Mammary epithelial cell (primary cell): ENCODE measurements at places on chromosomes 3 and 15.
A peak's percentile ranks its signal among the peaks of the same experiment; 100 is the strongest.

DNA sequence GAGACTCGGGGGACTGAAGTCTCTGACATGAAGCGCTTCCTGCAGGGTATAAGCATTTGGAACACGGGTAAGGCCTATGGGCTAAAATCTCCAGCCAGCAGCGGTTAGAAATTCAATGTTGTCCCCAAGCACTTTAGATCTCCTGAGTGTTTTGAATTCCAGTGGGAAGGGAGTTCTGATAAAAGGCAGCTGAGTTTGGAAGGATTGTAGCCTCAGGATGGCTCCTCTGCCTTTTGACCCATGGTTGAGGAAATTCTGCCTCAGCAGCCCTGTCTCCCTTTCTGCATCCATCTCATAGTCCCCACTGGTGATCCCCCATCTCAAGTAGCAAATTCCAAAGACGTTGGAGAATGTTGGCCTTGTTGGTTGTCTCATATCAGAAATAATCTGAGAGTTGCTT is 24.2 kb upstream of the HACD2 start:
- no peak for DNase-seq

- DNase-seq = no peak
These were observed 69.2 kb downstream of the KLHL25 start for GRCh38 chr15:85725564-85725963.

DNA sequence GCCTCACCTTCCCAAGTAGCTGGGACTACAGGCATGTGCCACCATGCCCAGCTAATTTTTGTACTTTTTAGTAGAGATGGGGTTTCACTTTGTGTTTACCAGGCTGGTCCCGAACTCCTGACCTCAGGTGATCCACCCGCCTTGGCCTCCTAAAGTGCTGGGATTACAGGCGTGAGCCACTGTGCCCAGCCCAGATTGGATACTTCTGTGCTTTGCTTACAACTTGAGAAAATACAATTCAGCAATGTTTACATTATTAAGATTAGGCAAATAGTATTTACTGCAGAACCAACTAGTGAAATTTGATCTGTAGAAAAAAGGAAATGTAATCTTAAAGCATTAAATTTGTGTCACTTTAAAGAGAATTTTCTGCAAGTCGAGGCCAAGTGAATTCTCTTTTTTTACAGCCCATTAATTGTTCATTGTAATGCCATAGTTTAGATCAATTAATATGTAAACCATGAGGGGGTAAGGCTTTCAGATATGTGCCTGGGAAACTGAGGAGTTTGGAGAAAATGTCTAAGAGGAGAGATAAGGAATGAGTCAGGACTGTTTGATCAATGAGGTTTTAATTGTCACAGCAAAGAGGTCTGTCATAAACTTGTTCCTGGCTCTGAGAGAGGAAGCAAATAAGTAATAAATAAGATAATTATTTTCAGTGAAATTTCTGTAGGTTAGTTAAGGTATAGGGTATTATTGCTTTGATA is 15.3 kb downstream of the PYDC2 start:
- no peak for DNase-seq

DNA sequence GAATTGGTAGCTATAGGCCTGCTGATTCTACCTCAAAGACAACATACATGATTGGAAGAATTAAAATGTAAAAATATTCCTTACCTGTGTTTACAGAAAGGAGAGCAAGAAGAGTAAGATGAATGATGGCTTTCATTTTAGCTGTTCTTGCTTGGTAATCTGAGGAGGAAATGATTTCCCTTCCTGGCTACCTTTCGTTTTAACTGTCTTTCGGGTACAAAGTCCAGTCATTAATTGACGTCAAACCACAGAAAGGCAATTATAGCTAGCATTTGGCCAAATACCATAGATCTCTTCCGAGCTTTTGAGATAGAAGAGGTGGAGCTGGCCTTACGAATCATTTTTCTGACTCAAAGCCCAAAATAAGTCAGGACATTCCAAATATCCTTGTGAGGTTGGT is at the start of gene MUC13:
Gene MUC13 (minus strand): TSS at position 175 of the 400 bp plus-strand sequence. CDS start 39 bp downstream, at position 136.
- no peak for DNase-seq

GRCh38 chr3:132659000-132659364 is 627 bp downstream of the ACAD11 start:
- DNase-seq = peak; percentile 37

DNA sequence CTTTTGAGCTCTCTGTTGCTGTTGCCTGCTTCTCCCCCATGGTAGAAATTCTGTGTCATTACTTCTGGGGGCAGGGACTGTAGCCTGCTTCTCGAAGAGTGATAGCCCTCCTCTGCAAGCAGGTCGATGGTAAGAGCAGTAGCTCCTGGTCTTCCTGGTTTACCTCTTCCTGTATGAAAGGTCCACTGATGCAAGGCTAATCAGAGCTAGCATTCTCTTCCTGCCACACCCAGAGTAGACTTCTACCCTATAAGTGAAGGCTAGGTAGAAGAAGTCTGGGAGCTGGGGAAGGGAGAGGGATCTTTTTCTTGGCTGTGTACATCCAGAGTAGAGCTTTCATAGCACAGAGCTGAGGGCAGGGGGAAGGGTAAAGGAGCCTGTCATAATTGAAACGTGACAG is 357.0 kb downstream of the SQOR start:
- DNase-seq = no peak

DNA sequence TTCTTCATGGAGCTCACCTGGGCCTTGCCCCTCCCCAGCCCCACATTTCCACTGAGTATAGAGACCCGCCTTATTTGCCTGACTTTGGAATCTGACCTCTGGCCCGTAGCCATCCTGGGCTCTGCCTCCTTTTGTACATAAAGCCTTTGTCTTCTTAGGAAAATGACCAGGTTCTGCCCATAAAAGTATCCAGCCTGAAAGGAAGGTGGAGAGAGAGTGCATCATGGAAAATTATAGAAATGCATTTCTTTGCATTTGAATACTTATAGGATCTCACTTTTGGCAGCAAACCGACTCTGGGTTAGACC is 3.6 kb upstream of the SH2D7 start:
- DNase-seq = no peak

DNA sequence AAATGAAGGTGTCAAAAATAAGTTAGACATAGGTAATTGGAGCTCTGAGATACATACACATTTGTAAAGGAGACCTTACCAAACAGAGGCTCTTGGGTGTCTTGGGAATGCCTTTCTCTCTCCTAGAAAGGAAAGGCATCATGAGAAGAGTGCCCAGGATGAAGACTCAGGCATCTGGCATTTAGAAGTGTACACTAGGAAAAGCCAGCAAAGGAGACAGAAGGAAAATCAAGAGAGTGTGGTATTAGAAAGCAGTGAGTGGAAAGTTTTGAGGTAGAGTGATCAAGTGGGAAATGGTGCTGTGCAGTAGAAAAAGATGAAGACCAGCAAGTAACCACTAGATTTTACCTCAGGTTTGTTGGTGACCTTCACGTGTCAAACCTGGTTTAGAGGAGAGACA is 16.1 kb downstream of the UBE2E1 start:
- no peak for DNase-seq
